GOT3 (cell line): ENCODE measurements at places on chromosomes 4 and X.

DNA sequence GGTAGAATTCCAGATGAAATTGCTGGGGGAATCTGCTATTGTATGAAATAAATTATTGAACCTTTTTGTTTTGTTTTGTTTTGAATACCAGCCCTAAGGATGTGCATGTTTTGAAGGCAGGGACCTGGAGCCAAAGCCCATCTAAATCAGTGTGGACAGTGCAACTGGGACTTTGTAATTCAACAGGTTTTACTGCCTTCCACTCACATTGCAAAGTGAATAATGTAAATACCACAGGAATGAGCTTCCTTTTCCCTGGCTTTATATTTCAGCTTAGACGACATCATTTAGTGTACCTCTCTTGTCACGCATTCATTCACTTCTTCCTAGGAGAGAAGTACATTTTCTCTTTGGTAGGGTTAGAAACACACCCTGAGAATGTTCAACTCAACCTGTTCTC, 795.0 kb downstream of the CENPC start:
- no peak for DNase-seq

- DNase-seq = no peak
Measured at GRCh38 chr4:40255393-40256281, 58.8 kb downstream of the RHOH start.

DNA sequence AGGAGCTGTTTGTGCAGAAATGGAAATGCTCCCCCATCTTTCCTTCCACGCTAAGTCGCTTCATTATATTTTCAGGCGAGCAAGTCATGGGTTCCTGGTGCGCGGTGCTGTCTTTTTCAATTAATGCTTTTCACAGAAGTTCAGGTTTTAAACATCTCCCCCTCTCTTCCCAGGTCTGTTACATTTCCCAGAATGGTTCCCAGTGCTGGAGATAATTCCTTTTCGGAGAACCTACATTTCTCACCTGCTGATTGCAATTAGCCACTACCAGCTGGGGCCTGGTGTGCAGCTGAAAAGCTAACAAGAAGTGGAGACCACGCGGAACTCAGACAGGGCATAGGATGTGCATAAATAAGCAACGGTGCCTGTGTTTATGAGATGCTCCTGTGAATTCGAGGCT, 217.8 kb downstream of the MID1IP1 start:
- no peak for DNase-seq

DNA sequence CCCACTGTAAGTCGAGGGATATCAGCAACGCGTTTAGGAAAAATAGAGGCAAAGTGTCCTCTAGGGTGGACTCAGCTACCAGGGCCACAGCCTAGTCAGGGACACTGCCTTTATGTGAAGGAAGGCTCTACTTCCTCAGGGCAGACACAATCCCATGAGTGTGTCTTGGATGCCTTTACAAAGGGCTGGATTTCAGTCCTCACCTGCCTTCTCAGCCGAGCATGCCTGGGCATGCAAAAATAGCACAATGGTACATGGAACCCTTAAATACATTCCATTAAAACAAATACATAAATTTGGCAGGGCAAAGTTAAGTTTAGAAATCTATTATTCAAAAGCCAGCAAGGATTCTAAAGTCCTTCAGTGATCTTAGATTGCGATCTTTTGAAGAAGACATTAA, 51.1 kb downstream of the DMD start:
- no peak for DNase-seq

GRCh38 chr4:151227731-151228130, 49.2 kb upstream of the PRSS48 start:
- no peak for DNase-seq

DNA sequence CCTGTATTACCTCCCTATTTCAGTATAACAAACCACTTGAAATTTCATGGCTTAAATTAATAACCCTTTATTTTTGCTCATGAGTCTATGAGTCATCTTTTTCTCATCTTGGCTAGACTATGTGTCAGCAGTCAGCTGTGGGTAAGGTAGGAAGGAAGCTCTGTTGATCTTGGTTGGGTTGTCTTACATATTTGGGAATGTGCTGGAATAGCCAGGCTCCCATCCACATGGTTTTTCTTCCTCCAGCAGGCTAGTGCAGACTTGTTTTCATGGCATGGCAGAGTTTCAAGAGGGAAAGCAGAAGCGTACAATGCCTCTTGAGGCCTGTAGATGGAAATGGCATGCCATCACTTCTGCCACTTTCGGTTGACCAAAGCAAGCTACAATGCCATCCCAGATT, 89.7 kb downstream of the LINC00632 start:
- DNase-seq = no peak

- DNase-seq = no peak
Measured at GRCh38 chr4:189294574-189294973, 646.1 kb upstream of the FRG1 start.

GRCh38 chr4:121656269-121656641, 40.5 kb downstream of the ANXA5 start:
- DNase-seq = no peak

- DNase-seq = no peak
Measured at GRCh38 chr4:90603540-90603939, 476.3 kb downstream of the CCSER1 start.

DNA sequence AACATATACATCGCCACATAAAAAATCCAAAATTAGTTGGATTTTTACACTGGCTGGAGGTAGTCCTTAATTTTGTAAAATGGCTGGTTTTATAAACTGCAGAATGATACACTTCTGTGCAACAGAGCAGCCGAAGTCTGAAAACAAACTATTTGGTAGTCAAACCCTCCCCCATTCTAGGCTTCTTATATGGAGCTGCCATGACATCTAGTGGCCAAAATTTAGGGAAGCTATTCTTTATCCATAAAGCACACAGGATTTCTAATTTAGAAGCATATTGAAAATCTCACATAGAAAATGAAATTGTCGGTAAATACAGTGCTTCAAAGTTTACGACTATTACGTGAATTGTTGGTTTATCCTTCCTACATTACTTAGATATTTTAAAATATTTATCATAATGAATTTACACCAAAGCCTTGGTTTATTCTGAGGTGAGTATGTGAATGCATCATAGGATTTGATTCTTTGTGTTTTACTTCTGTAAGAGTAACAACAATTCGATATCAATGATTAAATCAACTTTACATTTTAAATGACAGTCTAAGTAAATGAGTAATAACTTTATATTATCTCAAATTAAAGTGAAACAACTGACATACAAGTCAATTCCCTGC, 113.4 kb upstream of the FAM241A start:
- no peak for DNase-seq
